ENCODE measurements at places on chromosomes 5 and 9. TPM values are rescaled to one million over a fixed set of nuclear protein-coding genes. Genes with fewer than 3 reads are reported as not detected.

Gene IRX2
- total RNA-seq, result 0.36 TPM

Gene LIX1
- total RNA-seq, result not detected

Gene CDC20B
- not detected for total RNA-seq

Gene BNIP1
- 35.3 TPM for total RNA-seq

Gene TAS2R1
- not detected for total RNA-seq

Gene SCAMP1
- total RNA-seq, result 89.4 TPM
